ENCODE measurements at places on chromosomes 11 and 22.

- no peak for DNase-seq
These were observed 69.9 kb upstream of the RTL6 start for GRCh38 chr22:44567846-44568493.

GRCh38 chr22:39658367-39658766 is 87.8 kb downstream of the CACNA1I start:
- no peak for DNase-seq

DNA sequence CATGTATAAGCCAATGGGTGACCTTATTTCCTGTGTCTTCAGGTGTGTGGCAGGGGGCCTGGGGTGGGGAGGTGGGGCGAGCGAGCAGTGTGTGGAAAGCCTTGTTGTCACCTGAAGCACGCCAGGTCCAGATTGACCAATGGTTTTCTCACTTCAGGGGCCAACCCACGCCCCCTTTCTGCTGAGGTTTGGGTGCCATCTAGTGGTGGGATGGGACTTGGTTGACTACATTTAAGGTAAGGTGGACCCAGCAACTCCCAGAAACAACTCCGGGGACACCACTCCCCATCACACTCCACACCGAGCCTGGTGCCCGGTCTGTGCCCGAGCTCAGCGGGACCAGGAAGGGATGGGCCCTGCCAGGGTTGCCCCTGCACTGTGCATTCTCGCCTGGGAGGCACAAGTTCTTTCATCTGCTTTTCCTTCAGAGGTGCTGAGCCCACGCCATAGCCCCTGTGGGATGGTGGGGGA is 40.0 kb downstream of the TPCN2 start:
- peak; percentile 29 for DNase-seq

DNA sequence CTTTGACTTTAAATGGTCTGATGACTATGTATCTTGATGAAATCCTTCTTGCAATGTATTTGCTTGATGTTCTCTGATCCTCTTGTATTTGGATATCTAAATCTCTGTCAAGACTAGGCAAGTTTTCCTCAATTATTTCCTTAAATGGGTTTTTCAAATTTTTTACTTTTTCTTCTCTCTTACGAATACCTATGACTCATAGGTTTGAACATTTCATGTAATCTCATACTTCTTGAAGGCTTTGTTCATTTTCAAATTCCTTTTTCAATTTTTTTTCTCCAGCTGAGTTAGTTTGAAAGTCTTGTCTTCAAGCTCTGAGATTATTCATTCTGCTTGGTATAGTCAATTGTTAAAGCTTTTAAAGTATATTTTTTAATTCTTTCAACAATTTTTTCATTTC is 13.1 kb downstream of the OR10W1 start:
- DNase-seq = no peak

Measured in KG1 (cell line).